ENCODE measurements at places on chromosomes 6 and 20. TPM values are rescaled to one million over a fixed set of nuclear protein-coding genes. Genes with fewer than 3 reads are reported as not detected.

- DNase-seq, result no peak
- no peaks in the 10 kb centered on the region for H3K36me3 ChIP-seq
- H3K27me3 ChIP-seq, result no peaks in the 10 kb centered on the region
- peaks cover 9% of the 10 kb centered on the region for H3K4me1 ChIP-seq
These were observed 327.3 kb downstream of the QKI start for GRCh38 chr6:163741743-163742363.

DNA sequence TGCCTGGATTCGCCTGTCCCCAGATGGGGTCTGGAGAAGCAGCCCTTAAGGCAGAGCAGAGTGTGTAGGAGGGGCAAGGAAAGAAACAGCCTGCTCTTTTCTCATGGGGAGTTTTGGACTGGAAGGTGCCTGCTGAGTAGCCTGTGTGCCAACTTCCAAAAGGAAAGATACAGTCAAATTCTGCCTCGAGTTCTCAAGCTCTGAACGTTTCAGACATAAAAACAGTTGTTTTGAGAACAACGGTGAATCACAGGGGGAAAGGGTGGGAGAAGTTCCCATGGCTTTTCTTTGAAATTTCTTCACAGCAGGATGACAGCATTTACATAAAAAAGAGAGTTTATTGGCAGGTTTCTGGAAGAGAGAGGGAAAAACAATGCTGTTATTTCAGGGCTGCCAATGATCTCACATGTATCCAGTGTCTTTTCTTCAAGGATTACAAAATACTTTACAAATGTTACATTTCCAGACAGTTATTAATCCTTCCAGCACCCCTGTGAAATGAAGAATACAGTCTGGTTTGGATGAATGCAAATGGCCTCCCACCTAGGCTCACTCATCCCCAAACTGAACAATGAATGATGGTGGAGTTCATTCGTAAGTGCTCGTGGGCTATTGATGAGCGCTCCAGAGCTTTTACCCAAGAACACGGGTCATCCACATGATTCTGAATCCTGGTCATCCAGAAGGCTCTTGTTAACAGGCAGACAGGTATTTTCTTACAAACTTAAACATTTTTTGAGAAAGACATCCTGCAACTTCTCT is 33.8 kb upstream of the ECI2 start:
- no peak overlapping the region for H3K27ac ChIP-seq
- DNase-seq, result no peak
- no peaks in the 10 kb centered on the region for H3K27me3 ChIP-seq
- H3K36me3 ChIP-seq, result no peaks in the 10 kb centered on the region
- H3K4me3 ChIP-seq, result no peak overlapping the region
- H3K4me1 ChIP-seq, result no peaks in the 10 kb centered on the region

DNA sequence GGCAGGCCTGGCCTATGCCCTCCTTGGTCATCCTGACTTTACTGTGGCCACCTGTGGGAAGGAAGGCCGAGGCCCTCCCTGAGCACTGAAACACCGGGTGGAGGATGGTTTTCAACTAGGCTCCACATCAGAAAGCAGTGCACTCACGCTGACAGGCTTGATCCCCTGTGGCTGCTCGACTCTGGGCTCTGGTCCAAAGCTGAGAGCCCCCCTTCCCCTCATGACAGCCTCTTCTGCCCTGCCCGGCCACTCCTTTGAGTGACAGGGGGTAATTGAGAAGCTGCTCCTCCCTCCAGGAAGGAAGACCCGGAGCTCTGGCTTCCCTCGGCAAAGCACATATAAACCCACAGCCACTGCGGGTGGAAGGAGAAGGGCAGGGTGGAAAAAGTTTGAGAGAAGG is 43.6 kb downstream of the MUC22 start:
- no peaks in the 10 kb centered on the region for H3K36me3 ChIP-seq
- no peaks in the 10 kb centered on the region for H3K27me3 ChIP-seq
- no peak for DNase-seq
- H3K4me1 ChIP-seq, result peaks cover 8% of the 10 kb centered on the region
- H3K4me3 ChIP-seq, result no peak overlapping the region
- H3K27ac ChIP-seq, result no peak overlapping the region

DNA sequence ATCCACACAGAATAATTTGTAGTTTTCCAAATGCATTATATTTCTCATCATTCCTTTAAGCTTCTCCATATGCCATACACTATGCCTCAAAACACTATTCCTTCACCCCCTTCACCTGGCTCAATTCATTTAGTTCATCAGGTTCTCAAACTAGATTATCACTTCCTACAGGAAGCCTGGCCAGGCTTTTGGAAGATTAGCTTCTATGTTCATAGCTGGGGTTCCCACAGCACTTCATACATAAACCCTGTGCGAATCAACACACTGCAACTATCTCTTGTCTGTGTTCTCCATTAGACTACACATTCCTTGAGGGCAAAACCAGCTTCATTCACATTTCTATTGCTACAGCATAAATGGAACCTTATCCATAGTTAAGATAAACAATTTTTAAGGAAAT is 40.5 kb upstream of the PLN start:
- no peak for DNase-seq
- no peak overlapping the region for H3K4me3 ChIP-seq
- H3K27ac ChIP-seq, result no peak overlapping the region
- no peaks in the 10 kb centered on the region for H3K4me1 ChIP-seq
- no peaks in the 10 kb centered on the region for H3K36me3 ChIP-seq

- no peak for DNase-seq
- no peak overlapping the region for H3K4me3 ChIP-seq
- peaks cover 11% of the 10 kb centered on the region for H3K27me3 ChIP-seq
- H3K27ac ChIP-seq, result no peak overlapping the region
- H3K36me3 ChIP-seq, result no peaks in the 10 kb centered on the region
These were observed 140.4 kb downstream of the F13A1 start for GRCh38 chr6:6179858-6180623.

- H3K36me3 ChIP-seq, result no peaks in the 10 kb centered on the region
- H3K27ac ChIP-seq, result no peak overlapping the region
- no peak for DNase-seq
- peaks cover 6% of the 10 kb centered on the region for H3K27me3 ChIP-seq
These were observed 26.9 kb downstream of the NRN1 start for GRCh38 chr6:5979650-5980420.

DNA sequence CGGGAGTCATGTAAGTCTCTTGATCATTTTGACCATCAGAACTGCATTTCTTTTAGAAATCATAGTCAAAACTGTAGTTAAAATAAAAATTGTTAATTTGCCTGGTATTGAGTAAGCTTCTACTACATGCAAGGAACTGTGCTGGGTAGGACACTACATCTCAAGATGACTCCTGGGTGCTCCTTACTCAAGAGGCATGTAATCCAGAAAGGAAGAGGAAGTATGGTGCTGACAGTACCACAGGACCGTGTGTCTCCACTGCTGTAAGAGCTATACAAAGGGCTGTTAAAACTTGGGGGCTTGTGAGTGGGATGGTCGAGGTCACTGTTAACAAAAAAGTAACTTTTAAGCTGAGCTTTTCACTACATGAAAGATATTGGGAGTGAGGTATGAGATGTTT is 508.3 kb upstream of the SOX4 start:
- no peak for DNase-seq
- H3K4me1 ChIP-seq, result peaks cover 4% of the 10 kb centered on the region
- H3K36me3 ChIP-seq, result no peaks in the 10 kb centered on the region
- no peaks in the 10 kb centered on the region for H3K27me3 ChIP-seq
- no peak overlapping the region for H3K4me3 ChIP-seq

DNA sequence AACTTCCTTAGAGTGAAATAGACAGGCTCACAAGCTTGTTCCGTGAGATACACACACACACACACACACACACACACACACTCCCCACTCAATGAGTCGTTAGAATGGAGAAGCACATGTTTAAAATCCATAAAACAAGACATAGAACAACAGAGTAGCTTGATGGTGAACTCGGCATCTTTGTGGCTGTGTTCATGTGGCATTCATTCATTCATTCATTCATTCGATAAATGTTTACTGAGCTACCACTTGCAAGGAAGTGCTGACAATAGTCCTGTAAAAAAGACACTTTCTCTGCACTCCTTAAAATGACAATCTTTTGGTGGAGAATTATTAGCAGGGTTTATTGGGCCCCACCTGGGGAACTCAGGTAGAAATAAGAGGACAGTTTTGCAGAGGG is 242.0 kb downstream of the FOXA2 start:
- no peak overlapping the region for H3K4me3 ChIP-seq
- DNase-seq, result no peak
- no peaks in the 10 kb centered on the region for H3K4me1 ChIP-seq
- no peaks in the 10 kb centered on the region for H3K36me3 ChIP-seq
- peaks cover 10% of the 10 kb centered on the region for H3K27me3 ChIP-seq

GRCh38 chr20:18506744-18507143 is 996 bp upstream of the SEC23B start:
- H3K27ac ChIP-seq, result peak overlapping the region; percentile 92
- H3K4me3 ChIP-seq, result peak overlapping the region; percentile 25
- H3K27me3 ChIP-seq, result no peaks in the 10 kb centered on the region
- peaks cover 7% of the 10 kb centered on the region for H3K4me1 ChIP-seq

DNA sequence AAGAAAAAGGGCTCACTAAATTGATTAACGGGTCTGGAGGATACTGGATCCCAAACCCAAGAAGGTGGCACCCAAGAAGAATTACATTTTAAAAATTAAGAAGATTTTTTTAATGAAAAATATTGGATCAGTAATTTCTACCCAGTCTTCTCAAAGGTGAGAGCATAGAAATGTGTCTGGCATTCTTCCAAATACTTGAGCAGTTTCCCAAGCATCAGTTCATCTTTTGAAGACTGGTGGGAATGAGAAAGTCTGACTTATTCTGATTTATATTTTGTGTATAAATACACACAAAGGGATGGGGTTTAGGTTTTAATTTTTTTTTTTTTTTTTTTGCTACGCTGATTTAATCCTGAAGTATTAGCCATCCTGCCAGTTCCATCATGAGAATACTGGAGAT is 3.3 kb downstream of the MGME1 start:
- no peaks in the 10 kb centered on the region for H3K27me3 ChIP-seq
- peak overlapping the region; percentile 98 for H3K27ac ChIP-seq
- H3K36me3 ChIP-seq, result no peaks in the 10 kb centered on the region
- H3K4me3 ChIP-seq, result peak overlapping the region; percentile 31
- no peak for DNase-seq

- H3K4me3 ChIP-seq, result no peak overlapping the region
- peaks cover 4% of the 10 kb centered on the region for H3K4me1 ChIP-seq
- H3K27ac ChIP-seq, result peak overlapping the region; percentile 39
- H3K36me3 ChIP-seq, result no peaks in the 10 kb centered on the region
- H3K27me3 ChIP-seq, result no peaks in the 10 kb centered on the region
These were observed 162.2 kb downstream of the KCNQ5 start for GRCh38 chr6:72784071-72784470.

GRCh38 chr6:125791820-125792165 is 1.0 kb downstream of the NCOA7 start:
- H3K27me3 ChIP-seq, result no peaks in the 10 kb centered on the region
- no peak for DNase-seq
- peak overlapping the region; percentile 99 for H3K27ac ChIP-seq

DNA sequence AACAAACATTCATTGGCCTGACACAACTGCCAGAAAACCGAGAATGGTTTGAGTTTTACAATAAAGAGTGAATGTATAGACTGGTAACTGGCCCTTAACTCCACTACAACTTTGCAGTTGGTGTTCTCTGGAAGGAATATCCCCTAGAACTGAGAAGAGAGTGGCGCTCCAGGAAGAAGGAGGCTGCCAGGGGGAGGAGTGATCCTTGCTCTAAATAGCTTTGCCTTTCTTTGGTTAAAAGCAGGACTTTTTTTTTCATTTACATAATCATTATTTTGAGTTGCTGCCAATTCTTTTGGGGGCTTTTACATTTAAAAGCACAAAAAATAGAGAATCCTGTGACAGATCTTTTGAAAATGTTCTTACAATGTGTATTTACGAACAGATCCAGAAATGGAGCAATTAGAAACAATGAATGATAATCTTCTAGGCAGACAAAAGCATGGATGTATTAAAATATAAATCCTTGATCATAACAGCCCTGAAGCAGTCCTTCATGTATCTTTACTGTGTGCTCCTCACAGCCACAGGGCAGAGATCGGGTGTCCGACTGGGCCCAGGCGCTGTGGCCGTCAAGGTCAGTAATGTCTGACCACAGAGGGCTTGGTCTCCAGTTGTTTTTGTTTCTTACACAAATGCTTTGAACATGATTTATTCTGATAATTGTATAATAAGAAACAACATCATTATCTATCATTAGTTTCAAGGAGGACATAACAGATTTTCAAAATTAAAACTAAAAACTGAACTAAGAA is 612.2 kb downstream of the HDGFL1 start:
- no peak for DNase-seq
- no peaks in the 10 kb centered on the region for H3K36me3 ChIP-seq
- H3K27me3 ChIP-seq, result no peaks in the 10 kb centered on the region
- no peaks in the 10 kb centered on the region for H3K4me1 ChIP-seq
- no peak overlapping the region for H3K4me3 ChIP-seq

DNA sequence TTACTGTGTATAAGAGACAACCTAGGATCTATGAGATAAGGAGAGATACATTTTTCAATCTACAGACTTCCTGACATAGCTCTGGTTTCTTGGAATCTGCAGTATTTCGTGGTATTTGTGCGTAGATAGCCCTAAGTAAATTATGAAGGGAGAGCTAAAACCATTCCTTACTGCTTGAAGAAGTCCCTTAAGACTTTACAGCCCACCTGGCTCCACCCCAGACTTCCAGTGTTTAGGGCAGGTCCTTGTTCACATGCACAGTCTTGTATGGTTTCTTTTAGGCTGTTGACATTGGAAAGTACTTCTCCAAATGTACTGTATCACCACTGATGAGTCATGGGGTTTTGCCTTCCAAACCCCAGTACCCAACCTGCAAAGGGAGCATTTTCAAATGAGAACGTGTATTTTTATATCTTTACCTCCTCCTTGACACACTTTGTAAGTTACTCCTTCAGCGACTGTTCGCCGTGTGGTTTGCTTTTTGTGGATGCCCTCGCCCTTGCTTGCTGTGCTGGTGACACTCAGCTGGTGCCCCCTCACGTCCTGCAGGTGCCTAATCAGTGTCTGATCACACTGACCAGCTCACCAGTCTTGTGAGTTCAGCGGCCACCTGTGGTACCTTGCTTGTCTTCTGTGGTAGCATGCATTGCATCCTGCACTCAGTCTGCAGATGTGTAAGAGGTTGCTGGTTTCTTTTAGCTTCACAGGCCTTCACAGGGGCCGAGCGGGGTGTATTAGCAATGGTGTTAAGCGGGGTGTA is 73.3 kb downstream of the IGF2R start:
- H3K27me3 ChIP-seq, result no peaks in the 10 kb centered on the region
- peak overlapping the region; percentile 12 for H3K27ac ChIP-seq
- H3K4me3 ChIP-seq, result no peak overlapping the region
- DNase-seq, result no peak
- no peaks in the 10 kb centered on the region for H3K36me3 ChIP-seq

- H3K4me1 ChIP-seq, result peaks cover 17% of the 10 kb centered on the region
- DNase-seq, result no peak
- no peak overlapping the region for H3K4me3 ChIP-seq
- no peaks in the 10 kb centered on the region for H3K36me3 ChIP-seq
- H3K27ac ChIP-seq, result no peak overlapping the region
These were observed 54.4 kb upstream of the CEP85L start for GRCh38 chr6:118705544-118706491.

GSTA4 gene
- 83.8 TPM for total RNA-seq

BEND6 gene
- 1.2 TPM for total RNA-seq

OR2J3 gene
- not detected for total RNA-seq
